A549 treated with AZD2906 at 1 μM for 4 hours (cell line): ENCODE measurements at places on chromosomes 5 and 9. TPM values are rescaled to one million over a fixed set of nuclear protein-coding genes. Genes with fewer than 3 reads are reported as not detected.

SCGB3A2 gene
- total RNA-seq, result not detected in 5 replicates

TRIM14 gene
- 11.6 to 15.0 TPM (median 12.8 TPM) in 5 replicates for total RNA-seq

CNTNAP3 gene
- total RNA-seq, result 8.0 to 10.7 TPM (median 8.8 TPM) in 5 replicates

MRPL50 gene
- total RNA-seq, result 12.6 to 18.8 TPM (median 13.8 TPM) in 5 replicates

PCDHAC1 gene
- total RNA-seq, result 1.7 to 2.2 TPM (median 1.9 TPM) in 5 replicates

DMRTA1 gene
- 0.52 to 0.70 TPM (median 0.65 TPM) in 5 replicates for total RNA-seq

RASGRF2 gene
- total RNA-seq, result 1.0 to 1.5 TPM (median 1.2 TPM) in 5 replicates

TLX3 gene
- total RNA-seq, result not detected in 5 replicates

PRSS3 gene
- total RNA-seq, result 8.7 to 11.1 TPM (median 10.8 TPM) in 5 replicates

PAM gene
- total RNA-seq, result 19.6 to 26.6 TPM (median 21.1 TPM) in 5 replicates

PGM5 gene
- not detected in 5 replicates for total RNA-seq

SPACA9 gene
- 4.5 to 5.9 TPM (median 5.3 TPM) in 5 replicates for total RNA-seq

ZNF883 gene
- total RNA-seq, result 0.64 to 0.77 TPM (median 0.67 TPM) in 5 replicates

SLC2A8 gene
- 9.8 to 17.1 TPM (median 15.8 TPM) in 5 replicates for total RNA-seq

GABRA1 gene
- not detected in 5 replicates for total RNA-seq

HRCT1 gene
- 0.22 to 0.51 TPM (median 0.34 TPM) in 5 replicates for total RNA-seq

CDKN2B-AS1 gene
- total RNA-seq, result not detected in 5 replicates

PCDHGB5 gene
- total RNA-seq, result 1.9 to 2.5 TPM (median 2.2 TPM) in 5 replicates

STPG3 gene
- total RNA-seq, result not detected in 5 replicates

CDH6 gene
- 0.07 to 0.11 TPM (median 0.07 TPM) in 4 of 5 replicates, not detected in the other for total RNA-seq

F2RL2 gene
- total RNA-seq, result 2.6 to 3.6 TPM (median 2.9 TPM) in 5 replicates

TMOD1 gene
- total RNA-seq, result 1.3 to 2.0 TPM (median 1.6 TPM) in 5 replicates

AIF1L gene
- 1.8 to 2.0 TPM (median 2.0 TPM) in 5 replicates for total RNA-seq

C5orf58 gene
- total RNA-seq, result not detected in 5 replicates

CARD9 gene
- total RNA-seq, result 0.45 to 2.1 TPM (median 1.1 TPM) in 5 replicates

SPINK7 gene
- not detected in 5 replicates for total RNA-seq
